Kasumi-1 (cell line): ENCODE measurements at places on chromosomes 4 and X.

- DNase-seq: peak; percentile 73
Measured at GRCh38 chr4:174989791-174990190, 71.6 kb downstream of the ADAM29 start.

DNA sequence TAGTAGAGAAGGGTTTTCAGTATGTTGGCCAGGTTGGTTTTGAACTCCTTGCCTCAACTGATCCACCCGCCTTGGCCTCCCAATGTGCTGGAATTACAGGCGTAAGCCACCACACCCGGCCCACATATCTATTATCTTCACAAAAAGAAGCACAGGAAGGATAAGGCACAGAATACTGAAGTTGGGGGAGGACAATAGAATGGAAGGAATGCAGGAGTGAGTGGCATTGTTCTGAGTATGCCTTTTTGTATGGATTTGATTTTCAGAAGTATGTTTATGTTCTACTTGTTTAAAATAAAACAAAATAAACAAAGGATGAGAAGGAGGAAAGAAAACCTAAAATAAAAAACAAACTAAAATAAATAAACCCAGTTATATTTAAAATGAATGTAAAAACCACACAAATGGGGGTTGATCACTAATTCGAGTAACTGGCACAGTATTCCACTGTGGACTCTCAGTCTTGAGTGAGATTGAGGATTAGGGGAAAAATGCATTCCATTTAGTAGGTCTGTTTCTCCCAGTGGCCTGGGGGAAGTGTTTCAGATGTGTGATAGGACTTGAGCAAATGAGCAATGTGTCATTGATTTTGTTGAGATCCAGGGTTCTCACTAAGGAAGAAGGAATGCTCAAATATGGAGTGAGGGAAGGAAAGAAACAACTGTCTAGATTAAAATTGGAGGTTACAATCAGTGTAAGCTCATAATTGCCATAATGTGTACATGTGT lies 109.0 kb upstream of the C1QTNF7 start:
- DNase-seq: no peak

- no peak for DNase-seq
Measured at GRCh38 chrX:13364230-13364857, 44.5 kb upstream of the ATXN3L start.

GRCh38 chr4:83320548-83320947 lies 14.1 kb downstream of the HPSE start:
- DNase-seq: peak; percentile 94

DNA sequence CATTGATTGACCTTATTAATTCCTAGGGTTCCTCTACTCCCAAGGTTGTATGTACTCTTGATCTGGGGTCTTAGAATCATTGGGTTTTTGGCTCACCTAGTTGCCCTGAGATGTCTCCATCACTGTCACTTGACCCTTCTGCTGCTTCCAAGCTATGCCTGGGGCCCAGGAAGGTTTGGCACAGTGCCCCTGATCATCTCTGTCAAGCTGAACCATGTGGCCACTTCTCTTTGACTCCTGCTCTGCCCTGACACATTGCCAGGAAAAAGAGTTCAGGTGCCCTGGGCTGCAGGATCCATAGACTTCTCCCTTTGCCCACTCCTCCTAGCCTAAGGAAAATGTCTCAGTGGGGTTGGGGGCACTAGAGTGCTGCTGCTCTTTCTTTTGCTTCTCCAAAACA lies 3.9 kb upstream of the CHST7 start:
- no peak for DNase-seq

- no peak for DNase-seq
Measured at GRCh38 chr4:82823062-82823461, 24.5 kb upstream of the SCD5 start.

- DNase-seq: no peak
Measured at GRCh38 chr4:57374866-57375595, 264.8 kb upstream of the IGFBP7 start.

DNA sequence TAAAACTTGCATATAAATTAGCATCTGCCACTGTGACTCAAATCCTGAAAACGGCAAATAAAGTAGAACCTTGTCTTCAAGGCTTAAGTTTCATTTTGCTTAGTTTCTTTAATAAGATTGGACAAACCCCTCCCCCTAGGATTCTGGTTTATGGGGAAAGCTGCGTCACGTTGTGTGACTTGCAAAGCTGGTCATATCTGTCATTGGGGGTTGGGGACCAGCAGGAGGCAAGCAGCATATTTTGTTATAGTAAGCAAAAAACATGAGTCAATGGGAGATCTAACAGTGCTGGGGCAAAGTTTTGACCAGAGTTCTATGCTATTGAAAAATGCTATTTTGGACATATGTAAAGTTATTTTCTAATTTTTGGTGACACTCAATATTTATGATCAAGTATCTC lies 407.3 kb downstream of the PCDH18 start:
- DNase-seq: no peak

DNA sequence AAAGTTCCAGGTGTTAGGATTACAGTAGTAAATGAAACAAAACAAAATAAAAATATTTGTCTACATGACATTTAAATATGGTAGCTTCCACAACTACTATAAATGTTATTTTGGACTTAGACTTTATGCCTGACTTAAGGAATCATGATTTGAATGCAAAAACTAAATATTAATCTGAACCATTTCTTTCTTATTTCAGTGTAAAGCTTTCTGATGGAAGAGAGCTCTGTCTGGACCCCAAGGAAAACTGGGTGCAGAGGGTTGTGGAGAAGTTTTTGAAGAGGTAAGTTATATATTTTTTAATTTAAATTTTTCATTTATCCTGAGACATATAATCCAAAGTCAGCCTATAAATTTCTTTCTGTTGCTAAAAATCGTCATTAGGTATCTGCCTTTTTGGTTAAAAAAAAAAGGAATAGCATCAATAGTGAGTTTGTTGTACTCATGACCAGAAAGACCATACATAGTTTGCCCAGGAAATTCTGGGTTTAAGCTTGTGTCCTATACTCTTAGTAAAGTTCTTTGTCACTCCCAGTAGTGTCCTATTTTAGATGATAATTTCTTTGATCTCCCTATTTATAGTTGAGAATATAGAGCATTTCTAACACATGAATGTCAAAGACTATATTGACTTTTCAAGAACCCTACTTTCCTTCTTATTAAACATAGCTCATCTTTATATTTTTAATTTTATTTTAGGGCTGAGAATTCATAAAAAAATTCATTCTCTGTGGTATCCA lies 1.6 kb downstream of the CXCL8 start:
- DNase-seq: no peak

DNA sequence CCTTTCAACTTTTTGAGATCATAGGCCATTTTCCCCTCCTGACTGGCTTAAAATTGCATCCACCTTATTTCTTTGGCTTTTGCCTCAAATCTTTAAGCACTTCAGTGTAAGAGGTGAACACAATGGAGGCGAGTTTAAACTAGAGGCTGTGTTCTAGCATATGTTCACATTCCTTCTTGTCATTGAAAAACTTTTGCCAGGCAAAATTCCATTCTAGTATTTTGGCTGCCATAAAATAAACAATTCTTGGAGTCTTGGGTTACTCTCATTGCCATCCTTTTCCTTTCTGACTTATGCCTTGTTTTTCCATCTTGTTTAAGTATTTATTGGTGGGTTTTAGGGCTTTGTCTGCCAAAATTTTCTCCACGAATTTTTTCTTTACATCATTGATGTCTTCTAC lies 137.3 kb upstream of the ANXA10 start:
- no peak for DNase-seq

GRCh38 chr4:135408109-135408508 lies 1206.5 kb upstream of the PABPC4L start:
- no peak for DNase-seq

DNA sequence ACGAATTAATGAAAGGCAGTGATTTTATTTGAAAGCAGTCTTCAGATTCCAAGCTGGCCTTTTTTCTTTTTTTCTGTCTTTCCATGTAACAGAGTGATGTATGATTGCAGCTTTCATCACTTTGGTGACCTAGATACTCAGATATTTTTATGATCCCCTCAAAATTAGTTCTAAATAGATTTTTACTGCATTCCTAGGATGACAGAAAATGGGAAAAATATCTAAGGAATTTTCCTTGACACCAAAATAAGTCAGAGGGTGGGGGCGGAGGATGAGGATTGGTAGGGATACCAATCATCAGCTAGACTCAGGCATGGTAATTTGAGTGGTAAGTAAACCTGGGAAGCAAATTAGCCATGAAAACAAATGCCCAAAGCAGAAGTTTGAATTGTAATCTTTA lies 11.9 kb upstream of the HMGB2 start:
- no peak for DNase-seq

DNA sequence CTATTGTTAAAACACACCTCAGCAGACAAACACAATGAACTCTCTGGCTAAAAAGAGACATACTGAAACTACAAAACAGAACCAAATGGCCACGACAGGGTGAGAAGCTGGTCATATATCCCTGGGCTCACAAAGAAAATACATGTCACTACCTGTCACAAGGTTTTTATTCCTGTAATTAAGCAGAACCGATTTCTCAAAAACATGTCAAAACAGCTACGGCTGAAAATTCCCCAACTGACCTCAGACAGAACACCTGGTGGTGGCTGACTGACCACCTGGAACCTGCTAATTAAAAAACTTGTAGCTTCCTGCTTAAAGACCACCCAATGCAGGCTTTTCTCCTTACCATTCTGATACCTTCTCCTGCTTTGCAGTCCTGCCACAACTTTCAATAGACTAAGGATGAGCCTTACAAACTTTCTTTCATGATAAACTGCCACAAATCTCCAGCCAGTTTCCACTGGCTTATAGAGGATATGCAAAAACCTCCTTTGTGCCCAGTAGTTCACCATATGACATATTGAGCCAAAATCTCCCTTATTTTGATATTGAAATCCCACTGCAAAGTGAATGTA lies 571.9 kb downstream of the SPOCK3 start:
- DNase-seq: no peak

DNA sequence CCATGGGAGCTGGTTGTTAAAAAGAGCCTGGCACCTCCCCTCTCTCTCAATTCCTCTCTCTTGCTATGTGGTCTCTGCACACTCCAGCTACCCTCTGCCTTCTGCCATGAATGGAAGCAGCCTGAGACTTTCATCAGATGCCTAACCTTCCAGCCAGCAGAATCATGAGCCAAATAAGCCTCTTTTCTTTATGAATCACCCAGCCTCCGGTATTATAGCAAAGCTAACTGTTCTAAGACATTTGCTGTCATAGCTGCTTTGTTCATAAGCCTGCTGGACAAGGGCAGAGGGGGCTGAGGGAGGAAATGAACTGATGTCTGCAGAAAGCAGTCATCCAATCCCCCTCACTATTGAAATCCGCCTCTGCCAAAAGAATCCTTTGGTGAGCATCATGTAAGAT lies 196.7 kb downstream of the ZNF330 start:
- DNase-seq: no peak

DNA sequence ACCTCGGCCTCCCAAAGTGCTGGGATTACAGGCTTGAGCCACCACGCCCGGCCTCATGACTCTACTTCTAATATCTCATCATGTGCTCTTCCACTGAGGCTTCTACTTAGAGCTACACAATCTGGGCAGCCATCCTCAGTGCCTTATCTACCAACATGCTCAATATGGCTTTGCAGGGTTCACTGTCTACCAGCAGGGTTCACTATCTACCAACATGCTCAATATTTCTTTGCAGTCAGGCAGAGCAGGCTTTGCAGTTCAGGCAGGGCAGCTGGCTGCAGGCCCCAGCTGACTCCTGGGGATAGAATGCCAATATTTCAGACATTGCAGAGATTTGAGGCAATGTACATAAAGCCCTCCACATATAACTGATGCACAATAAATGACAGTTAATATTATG lies 47.5 kb downstream of the PKD2 start:
- peak; percentile 57 for DNase-seq

GRCh38 chr4:127506283-127506682 lies 126.5 kb upstream of the INTU start:
- DNase-seq: no peak

DNA sequence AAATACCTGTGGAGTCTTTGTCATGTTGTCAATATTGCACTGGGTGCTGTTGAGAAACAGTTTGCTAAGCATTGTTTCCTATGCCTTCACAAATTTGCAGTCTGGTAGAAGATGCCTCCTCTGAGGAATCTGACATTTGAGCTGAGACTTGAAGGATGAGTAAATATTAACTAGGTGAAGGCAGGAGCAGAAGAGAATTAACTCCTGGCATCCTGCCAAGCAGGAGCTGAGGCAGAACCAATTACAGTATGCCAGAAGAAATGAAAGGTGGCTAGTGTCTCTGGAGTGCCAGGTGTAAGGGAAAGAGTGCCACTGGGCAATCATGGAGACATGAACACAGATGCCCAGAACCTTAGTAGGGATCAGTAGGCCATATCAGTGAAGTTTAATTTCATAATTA lies 1778.2 kb upstream of the PCDH10 start:
- DNase-seq: no peak

- DNase-seq: no peak
Measured at GRCh38 chr4:117996891-117997290, 37.4 kb upstream of the NDST3 start.

DNA sequence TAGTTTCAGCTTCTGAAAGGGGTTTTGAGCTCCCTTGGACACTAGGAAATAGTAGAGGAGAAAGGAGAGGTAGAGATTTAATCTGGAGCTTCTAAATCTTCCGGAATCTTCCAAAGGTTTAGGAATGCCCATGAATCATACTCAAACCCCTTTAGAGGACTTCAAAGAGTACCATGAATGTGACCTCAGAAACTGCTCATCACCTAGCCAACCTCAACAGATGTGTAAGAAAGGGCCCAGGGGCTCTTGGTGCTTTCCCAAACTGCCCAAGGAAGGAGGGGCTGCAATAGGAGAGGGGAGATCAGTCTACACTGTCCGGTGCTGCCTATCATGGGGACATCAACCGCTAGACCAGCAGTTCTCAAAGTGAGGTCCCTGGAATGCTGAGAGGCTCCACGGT lies 109.1 kb downstream of the RBM47 start:
- DNase-seq: no peak

GRCh38 chr4:54475546-54475945 lies 182.2 kb upstream of the KIT start:
- no peak for DNase-seq

DNA sequence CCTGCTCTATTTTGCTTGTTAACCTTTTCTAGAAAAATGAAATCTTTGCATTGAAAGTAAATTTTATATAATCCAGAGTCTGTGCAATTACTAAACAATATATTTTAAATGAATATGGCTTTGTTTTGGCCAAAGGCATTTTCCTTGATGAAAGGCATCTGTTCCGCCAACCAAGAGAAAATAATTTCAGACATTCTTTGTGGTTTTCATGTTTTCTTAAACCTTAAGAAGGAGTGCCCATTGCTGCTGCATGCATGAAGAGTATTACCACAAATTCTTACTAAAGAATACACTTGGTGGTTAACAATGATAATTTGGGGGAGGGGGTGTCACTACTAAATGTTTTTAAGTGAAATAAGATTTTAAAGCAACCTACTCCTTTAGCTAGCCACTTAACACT lies 2.7 kb upstream of the PDGFC start:
- no peak for DNase-seq

GRCh38 chrX:150504397-150505182 lies 63.8 kb upstream of the MTM1 start:
- no peak for DNase-seq

DNA sequence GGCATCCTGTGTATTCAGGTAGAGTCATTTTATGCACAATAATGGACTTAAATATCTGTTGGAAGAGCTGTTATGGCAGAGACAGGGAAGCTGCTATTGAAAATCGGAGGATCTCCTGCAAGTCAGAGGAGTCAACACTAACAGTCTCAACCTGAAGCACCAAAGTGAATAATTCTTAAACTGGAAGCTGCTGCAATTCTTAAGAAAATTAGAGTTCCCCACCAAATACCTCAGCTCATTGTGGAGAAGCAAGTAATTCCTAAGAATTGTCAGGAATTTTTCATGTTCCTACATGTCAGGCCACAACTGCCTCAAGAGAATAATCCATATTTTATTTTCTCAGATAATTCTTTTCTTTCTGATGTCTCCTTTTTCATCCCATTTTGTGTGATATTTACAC lies 892.6 kb upstream of the LCORL start:
- no peak for DNase-seq
